ENCODE measurements at places on chromosomes 4 and X. TPM values are rescaled to one million over a fixed set of nuclear protein-coding genes. Genes with fewer than 3 reads are reported as not detected.

Gene CITED1
- total RNA-seq, result 1.8 TPM

Gene ARSJ
- 22.9 TPM for total RNA-seq

Gene CYSLTR1
- 25.2 TPM for total RNA-seq

Gene XIAP
- total RNA-seq, result 39.3 TPM

Gene FOXR2
- not detected for total RNA-seq

Gene OPRPN
- total RNA-seq, result not detected

Gene MAGEA2B
- total RNA-seq, result not detected
